Hematopoietic multipotent progenitor cell treated with erythropoietin and hydrocortisone succinate and interleukin-3 and kit ligand, for 15 days (in vitro differentiated cells): ENCODE measurements at places on chromosomes 13 and 19.

- peak; percentile 33 for DNase-seq
Measured at GRCh38 chr19:39212375-39212742, 8.3 kb upstream of the SYCN start.

- no peak for DNase-seq
Measured at GRCh38 chr19:52542984-52543664, 15.7 kb downstream of the ZNF808 start.

GRCh38 chr13:60575142-60575541 lies 178.1 kb downstream of the TDRD3 start:
- no peak for DNase-seq

GRCh38 chr13:110197026-110197425 lies 109.9 kb downstream of the COL4A1 start:
- DNase-seq = no peak

- DNase-seq = no peak
Measured at GRCh38 chr13:97460004-97460775, 26.2 kb downstream of the RAP2A start.

GRCh38 chr19:31716826-31717225 lies 367.6 kb upstream of the TSHZ3 start:
- no peak for DNase-seq

DNA sequence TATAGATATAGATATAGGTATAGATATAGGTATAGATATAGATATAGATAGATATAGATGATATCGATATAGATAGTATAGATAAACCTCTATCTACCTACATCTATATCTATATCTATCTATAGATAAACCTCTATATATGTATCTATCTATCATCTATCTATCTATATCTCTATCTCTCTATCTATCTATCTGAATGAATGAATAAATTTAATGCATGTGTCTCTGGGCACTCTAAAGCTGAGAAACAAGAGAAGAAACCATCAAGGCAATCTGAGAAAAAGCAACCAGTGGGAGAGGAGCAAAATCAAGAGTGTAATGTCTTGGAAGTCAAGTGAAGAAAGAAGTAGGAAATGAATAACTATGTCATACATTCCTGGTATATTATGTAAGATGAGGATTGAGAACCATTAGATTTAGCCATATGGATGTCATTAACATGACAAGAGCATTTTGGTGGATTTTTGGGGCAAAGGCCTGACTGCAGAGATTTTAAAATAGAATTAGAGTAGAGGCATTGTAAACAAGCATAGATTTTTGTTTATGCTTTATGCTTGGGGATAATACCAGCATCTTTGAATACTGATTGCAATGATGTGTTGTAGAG lies 1262.7 kb upstream of the MIR17HG start:
- DNase-seq = no peak

DNA sequence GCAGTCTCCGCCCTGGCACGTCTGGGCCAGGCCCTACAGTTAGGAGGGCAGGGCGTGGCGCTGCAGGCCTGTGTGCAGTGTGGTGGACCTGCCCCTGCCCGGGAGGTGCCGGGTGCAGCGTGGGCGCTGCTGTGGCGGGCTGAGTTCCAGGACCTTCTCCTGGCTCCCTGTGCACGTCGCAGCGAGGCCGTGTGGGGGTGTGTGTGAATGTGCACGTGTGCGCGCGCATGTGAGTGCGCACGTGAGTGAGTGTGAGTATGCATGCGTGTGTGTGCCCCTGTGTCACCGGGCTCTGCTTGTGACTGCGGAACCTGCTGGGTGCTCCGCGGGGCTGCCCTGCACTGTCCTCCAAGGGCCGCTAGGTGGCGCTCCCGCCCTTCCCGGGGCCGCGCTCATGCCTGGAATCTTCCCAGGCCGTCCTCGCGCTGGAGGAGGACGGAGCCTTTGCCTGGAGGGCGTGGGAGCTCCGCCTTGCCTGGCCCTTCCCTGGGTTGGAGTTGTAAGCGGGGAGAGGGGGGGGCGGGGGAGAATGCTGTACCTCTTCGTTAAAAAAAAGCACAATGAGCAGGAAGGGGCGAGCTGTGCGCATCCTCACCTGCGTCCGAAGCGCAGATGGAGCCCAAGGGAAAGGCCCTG lies 79.3 kb downstream of the KDM4B start:
- peak; percentile 67 for DNase-seq

DNA sequence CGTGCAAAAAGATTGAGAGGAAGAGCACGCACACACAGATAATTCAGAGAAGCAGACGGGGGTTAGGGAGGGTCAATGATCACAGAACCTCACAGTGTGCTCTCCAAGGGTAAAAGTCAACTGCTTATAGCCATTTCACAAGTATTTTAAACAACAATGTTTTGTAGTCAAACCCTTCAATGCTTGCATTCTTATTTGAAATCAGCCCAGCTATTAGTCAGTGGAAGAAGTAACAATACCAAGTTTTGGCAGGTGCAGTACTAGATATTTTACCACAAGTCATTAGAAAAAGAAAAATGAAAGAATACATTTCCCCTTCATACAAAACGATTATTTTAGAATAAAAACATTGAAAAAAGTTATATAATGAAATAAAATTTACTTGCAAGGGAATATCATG lies 2.6 kb downstream of the CSNK1A1L start:
- DNase-seq = no peak

GRCh38 chr13:20291675-20292074 lies 59.6 kb upstream of the GJB6 start:
- DNase-seq = no peak
